ENCODE measurements at places on chromosomes 6 and 20.

DNA sequence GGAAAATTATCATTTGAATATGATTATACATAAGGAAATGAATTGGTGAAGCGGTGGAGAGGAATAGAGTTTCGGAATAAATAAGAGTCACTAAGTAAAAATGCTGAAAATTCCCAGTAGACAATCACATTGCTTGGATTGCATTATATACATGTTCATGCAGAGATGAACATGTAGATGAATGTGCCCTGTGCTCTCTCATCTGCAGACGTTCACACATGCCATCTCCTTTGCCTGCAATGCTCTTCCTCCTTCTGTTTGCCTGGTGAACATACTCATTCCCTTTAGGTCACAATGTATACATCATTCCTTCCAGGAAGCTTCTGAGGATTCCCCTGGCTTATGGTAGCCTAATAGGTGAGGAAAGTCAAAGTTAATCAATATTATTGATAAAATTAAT is 17.9 kb downstream of the DCDC2 start:
- DNase-seq, result no peak

DNA sequence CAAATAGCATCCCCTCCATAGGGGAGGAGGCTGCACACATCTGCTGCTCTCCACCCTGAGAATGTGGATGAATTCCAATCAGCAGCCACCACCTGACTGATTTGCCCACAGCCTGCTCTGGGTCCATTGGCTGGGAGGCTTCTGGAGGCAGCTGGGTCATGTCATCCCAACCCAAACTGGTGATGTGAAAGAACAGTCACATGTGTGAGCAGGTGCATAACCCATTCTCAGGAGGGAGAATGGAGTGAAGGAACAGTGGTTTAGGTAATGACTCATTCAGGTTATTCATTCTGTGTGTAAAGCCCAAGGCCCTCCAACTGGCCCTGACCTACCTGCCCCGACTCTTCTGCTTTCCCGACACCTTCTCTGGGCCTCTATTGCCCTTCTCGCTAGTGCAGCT is 90.9 kb upstream of the GCM1 start:
- DNase-seq, result no peak

DNA sequence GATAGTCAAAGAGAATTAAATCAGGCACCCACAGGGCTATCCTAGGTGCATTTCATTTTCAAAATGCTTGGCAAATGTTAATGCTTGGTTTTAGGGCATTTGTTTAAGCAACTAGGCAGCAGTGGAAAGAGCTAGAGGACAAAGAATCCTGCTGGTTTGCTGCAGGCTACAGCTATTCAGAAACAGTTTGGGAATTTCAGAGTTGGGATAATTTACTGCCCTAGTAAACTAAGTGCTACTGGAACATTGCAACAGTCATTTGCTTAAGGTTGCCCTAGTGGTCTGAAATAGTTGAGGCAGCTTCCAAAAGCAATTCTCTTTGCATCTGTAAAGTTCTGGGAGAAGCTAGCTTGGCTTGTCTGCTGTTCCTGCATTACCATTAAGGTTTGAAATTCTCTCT is 312.7 kb downstream of the LAMA2 start:
- DNase-seq, result no peak

DNA sequence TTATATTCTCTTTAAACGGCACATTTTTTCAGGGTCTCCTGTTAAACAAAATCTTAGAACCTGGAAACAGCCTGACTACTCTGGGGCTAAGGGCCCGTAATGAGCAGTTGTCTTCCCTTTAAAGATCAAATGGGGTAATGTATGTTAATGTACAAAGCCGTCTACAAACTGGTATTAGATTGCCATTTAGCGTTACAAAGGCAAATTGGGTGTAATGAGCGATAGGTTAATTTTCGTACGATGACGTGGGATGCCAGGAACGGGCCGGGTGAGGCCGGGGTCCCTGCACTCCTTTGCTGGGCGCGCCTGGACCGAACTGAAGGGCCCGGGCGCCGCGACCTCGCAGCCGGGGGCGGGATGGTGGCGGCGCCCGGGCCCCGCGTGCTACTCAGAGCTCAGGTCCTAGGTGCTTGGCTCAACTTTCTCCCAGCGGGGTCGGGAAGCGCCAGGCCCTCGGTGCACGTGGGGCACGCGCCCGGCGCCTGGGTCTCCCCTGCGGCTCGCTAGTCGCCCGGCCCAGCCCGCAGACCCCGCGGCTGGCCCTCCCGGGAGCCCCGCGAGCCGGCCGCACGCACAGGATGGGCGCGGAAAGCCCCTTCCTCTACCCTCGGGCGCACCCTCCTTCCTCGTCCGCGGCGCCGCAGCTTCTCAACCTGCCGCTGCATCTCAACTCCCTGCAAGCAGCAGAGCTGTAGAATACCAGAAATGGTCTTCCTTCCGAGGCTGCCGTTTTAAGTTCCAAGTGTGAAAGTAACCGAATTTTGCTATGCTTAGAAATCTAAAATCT is 5.9 kb downstream of the NKX2-4 start:
- no peak for DNase-seq

DNA sequence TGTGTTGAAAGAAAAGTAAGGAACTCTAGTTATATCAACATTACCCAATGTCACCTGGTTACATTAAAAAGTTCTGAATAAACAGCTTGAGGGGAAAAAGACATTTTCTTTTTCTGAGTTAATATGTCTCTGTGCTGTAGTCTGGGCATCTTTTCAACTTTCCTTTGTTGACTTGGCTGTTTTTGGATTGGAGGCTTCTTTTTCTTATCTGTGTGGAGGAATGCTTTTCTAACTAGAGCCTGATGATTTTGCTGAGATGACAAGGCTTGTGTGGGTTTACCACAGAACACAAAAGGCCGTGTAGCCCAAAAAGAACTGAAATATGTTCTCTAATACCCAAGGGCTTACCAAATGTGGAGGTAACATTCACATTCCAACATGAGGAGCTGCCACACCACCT is 161.8 kb downstream of the KCNQ5 start:
- peak; percentile 59 for DNase-seq

DNA sequence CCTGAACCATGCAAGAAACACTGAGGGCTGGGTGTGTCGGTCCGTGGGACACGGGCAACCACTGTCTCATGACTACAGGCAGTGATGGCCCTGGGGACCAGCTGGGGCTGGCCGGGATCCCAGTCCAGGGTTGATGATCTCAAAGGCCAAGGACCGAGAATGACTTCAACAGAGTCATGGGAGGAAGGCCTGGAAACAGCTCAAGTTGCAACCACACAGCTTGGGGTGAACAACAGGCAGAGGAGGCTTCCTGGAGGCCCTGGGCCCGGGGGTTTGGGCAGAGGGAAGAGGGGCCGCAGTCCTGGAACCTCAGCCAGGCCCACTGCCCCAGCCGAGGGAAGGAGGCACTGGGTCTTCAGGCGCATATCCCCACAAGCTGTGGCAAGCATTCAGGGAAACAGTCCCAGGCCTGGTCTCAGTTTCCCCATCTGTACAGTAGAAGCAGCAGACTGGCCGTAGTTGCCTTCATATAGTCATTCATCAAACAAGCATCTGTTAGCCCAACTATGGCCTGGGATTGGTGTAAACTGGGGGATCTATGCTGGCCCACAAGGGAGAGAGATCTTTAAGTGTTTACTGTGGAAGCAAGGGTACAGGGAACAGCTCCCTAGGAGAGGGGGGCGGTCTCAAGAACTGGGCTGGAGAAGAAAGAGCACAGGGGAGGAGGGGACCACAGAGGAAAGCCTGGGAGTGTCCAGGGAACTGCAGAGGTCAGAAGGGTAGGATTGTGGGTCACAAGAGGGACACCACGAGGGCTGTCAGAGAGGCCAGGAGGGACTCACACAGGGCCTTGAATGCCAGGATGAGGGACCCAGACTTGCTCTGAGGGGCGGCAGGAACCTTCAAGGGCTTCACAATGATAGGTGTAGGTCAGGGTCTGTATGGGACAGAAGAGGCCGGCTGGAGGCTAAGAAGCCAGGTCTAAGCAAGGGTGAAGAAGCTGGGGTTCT is 2.1 kb downstream of the MYL9 start:
- peak; percentile 87 for DNase-seq

GRCh38 chr6:154706389-154706788 is 26.8 kb upstream of the SCAF8 start:
- DNase-seq, result no peak

- peak; percentile 55 for DNase-seq
Measured at GRCh38 chr6:35710241-35710847, 21.6 kb upstream of the FKBP5 start.

GRCh38 chr20:39424962-39425678 is 463.0 kb downstream of the DHX35 start:
- DNase-seq, result no peak

- DNase-seq, result no peak
Measured at GRCh38 chr6:14450578-14450977, 333.0 kb downstream of the CD83 start.

- DNase-seq, result no peak
Measured at GRCh38 chr6:27977387-27977786, 20.3 kb downstream of the OR2B6 start.

GRCh38 chr6:66226109-66226508 is 519.1 kb upstream of the EYS start:
- DNase-seq, result no peak

Data from choroid plexus epithelial cell (primary cell).